ENCODE measurements at places on chromosomes 2 and 18. TPM values are rescaled to one million over a fixed set of nuclear protein-coding genes. Genes with fewer than 3 reads are reported as not detected.

- H3K27ac ChIP-seq, result no peak overlapping the region
- no peak overlapping the region for H3K4me3 ChIP-seq
- H3K4me1 ChIP-seq, result no peaks in the 10 kb centered on the region
These were observed 86.4 kb downstream of the GFPT1 start for GRCh38 chr2:69300650-69301049.

DNA sequence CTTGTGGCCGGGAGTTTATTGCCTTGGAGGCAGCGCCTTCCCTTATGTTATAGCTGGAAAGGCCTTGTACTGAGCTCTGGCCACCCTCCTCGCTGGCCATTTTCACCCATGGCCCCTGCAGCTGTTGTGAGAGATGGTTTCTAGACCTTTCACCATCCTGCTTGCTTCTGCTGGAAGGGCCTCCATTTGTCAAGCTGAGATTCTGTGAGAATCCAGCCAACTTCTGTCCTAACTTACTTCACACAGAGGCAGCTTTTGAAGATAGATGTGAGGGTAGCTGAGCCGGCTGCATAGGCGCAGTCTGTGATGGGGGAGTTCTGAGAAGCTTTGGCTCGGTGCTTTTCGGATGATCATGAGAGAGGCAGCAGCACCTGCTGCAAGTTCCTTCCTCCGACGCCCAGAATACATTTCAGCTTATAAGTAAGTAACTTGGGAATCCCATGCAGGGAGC, 8.7 kb downstream of the CTIF start:
- H3K27me3 ChIP-seq, result no peaks in the 10 kb centered on the region
- H3K27ac ChIP-seq, result peak overlapping the region; percentile 42
- no peaks in the 10 kb centered on the region for H3K36me3 ChIP-seq
- no peak overlapping the region for H3K4me3 ChIP-seq
- H3K4me1 ChIP-seq, result peaks cover 21% of the 10 kb centered on the region
- no peak for DNase-seq

DNA sequence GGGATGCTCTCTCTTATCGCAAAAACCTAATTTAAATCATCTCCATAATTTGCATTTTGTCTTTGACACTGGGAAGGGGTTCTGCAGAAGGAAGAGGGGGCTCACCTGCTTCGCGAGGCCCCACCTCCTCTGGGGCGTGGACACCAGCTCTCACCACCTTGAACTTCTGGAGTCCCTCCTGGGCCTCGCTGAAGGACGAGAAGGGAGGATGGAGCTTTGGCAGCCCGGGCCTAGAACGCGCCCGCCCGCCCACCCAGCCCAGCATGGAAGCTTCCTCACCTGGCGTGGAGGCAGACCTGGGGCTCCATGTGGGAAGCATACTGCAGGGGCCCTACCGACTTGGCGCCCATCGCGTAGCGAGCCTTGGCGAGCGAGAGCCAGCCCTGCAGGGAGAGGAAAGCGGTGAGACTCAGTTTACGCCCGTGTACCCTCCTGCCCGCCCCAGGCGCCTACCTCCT, 1.1 kb upstream of the IMP4 start:
- H3K27ac ChIP-seq, result peak overlapping the region; percentile 78
- peaks cover 28% of the 10 kb centered on the region for H3K36me3 ChIP-seq
- H3K4me3 ChIP-seq, result peak overlapping the region; percentile 73
- DNase-seq, result no peak

DNA sequence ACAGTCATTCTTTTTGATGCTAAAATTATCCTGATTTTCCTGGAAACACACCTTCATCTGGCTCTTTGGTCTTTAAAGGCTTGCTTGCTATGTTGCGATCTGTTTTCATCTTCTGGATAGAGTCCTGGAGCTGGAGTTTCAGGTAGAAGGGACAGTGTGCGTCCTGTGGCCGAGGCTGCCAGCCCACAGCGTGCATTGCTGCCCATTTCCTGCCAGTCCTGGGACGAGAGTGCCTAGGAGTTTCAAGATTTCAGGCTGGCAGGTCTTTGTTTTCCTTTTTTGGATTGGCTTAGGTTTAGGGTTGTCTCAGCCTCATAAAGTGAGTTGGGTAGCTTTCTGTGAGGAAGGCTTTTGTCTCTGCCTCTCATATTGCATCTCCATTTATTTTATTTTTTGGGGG, 14.5 kb downstream of the DGKD start:
- DNase-seq, result no peak
- no peaks in the 10 kb centered on the region for H3K36me3 ChIP-seq

The LRP1B gene
- total RNA-seq, result 0.08 TPM

The MCM6 gene
- total RNA-seq, result 35.7 TPM

- H3K27me3 ChIP-seq, result no peaks in the 10 kb centered on the region
- H3K27ac ChIP-seq, result no peak overlapping the region
- no peak overlapping the region for H3K4me3 ChIP-seq
- no peaks in the 10 kb centered on the region for H3K36me3 ChIP-seq
- H3K4me1 ChIP-seq, result peaks cover 8% of the 10 kb centered on the region
- no peak for DNase-seq
These were observed 228.0 kb upstream of the ID2 start for GRCh38 chr2:8453904-8454302.

GRCh38 chr18:41767960-41768359, 187.1 kb upstream of the PIK3C3 start:
- no peak for DNase-seq
- H3K36me3 ChIP-seq, result no peaks in the 10 kb centered on the region
- H3K27me3 ChIP-seq, result no peaks in the 10 kb centered on the region
- H3K4me1 ChIP-seq, result no peaks in the 10 kb centered on the region

DNA sequence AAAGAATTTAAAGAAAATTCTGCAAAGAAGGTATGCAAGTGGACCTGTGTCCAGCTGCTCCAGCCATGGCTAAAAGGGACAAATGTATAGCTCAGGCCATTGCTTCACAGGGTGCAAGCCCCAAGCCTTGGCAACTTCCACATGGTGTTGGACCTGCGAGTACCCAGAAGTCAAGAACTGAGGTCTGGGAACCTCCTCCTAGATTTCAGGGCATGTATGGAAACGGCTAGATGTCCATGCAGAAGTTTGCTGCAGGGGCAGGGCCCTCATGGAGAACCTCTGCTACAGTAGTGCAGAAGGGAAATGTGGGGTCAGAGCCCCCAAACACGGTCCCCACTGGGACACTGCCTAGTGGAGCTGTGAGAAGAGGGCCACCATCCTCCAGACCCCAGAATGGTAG, 284.0 kb upstream of the RAB6C start:
- H3K4me1 ChIP-seq, result no peaks in the 10 kb centered on the region
- no peak overlapping the region for H3K27ac ChIP-seq
- no peaks in the 10 kb centered on the region for H3K36me3 ChIP-seq
- no peak overlapping the region for H3K4me3 ChIP-seq
- DNase-seq, result no peak

The TGFA gene
- 1.4 TPM for total RNA-seq

GRCh38 chr2:96164459-96165184, 19.4 kb upstream of the DUSP2 start:
- H3K36me3 ChIP-seq, result no peaks in the 10 kb centered on the region
- no peak overlapping the region for H3K4me3 ChIP-seq
- no peaks in the 10 kb centered on the region for H3K4me1 ChIP-seq
- no peak overlapping the region for H3K27ac ChIP-seq

The ARHGAP15 gene
- total RNA-seq, result 17.9 TPM

GRCh38 chr2:139790807-139791752, 1010.9 kb upstream of the NXPH2 start:
- no peak for DNase-seq
- no peaks in the 10 kb centered on the region for H3K27me3 ChIP-seq
- H3K4me3 ChIP-seq, result no peak overlapping the region

- no peak for DNase-seq
- no peaks in the 10 kb centered on the region for H3K27me3 ChIP-seq
- H3K36me3 ChIP-seq, result peaks cover 36% of the 10 kb centered on the region
- H3K27ac ChIP-seq, result peak overlapping the region; percentile 37
- no peak overlapping the region for H3K4me3 ChIP-seq
- peaks cover 1% of the 10 kb centered on the region for H3K4me1 ChIP-seq
These were observed 48.5 kb downstream of the C2orf74 start for GRCh38 chr2:61210332-61210981.

The GCG gene
- not detected for total RNA-seq

The SLC19A3 gene
- 12.9 TPM for total RNA-seq

- no peak for DNase-seq
- no peaks in the 10 kb centered on the region for H3K27me3 ChIP-seq
- H3K4me3 ChIP-seq, result no peak overlapping the region
- H3K36me3 ChIP-seq, result no peaks in the 10 kb centered on the region
- no peak overlapping the region for H3K27ac ChIP-seq
- no peaks in the 10 kb centered on the region for H3K4me1 ChIP-seq
These were observed 179.4 kb downstream of the DOK6 start for GRCh38 chr18:69580107-69580506.

The LDLRAD4 gene
- total RNA-seq, result 15.6 TPM

The ESPNL gene
- total RNA-seq, result 0.42 TPM

DNA sequence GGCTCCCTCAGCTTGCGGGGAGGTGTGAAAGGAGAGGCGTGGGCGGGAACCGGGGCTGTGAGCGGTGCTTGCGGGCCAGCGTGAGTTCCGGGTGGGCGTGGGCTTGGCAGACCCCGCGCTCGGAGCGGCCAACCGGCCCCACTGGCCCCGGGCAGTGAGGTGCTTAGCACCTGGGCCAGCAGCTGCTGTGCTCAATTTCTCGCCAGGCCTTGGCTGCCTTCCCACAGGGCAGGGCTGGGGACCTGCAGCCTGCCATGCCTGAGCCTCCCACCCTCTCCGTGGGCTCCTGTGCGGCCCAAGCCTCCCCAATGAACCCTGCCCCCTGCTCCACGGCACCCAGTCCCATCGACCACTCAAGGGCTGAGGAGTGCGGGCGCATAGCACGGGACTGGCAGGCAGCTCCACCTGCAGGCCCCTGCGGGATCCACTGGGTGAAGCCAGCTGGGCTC, 48.2 kb downstream of the RNF138 start:
- no peaks in the 10 kb centered on the region for H3K36me3 ChIP-seq
- H3K4me3 ChIP-seq, result no peak overlapping the region
- no peak for DNase-seq
- no peaks in the 10 kb centered on the region for H3K4me1 ChIP-seq
- no peak overlapping the region for H3K27ac ChIP-seq

GRCh38 chr2:140436936-140437335, 1656.7 kb upstream of the NXPH2 start:
- no peak overlapping the region for H3K4me3 ChIP-seq
- no peak for DNase-seq
- H3K36me3 ChIP-seq, result no peaks in the 10 kb centered on the region
- H3K27ac ChIP-seq, result no peak overlapping the region
- H3K4me1 ChIP-seq, result no peaks in the 10 kb centered on the region

The GDF7 gene
- total RNA-seq, result 5.0 TPM

- no peak overlapping the region for H3K27ac ChIP-seq
- H3K4me3 ChIP-seq, result no peak overlapping the region
- no peaks in the 10 kb centered on the region for H3K36me3 ChIP-seq
- H3K27me3 ChIP-seq, result no peaks in the 10 kb centered on the region
- peaks cover 8% of the 10 kb centered on the region for H3K4me1 ChIP-seq
These were observed 4.5 kb downstream of the HS1BP3 start for GRCh38 chr2:20646446-20646845.

GRCh38 chr2:150608341-150608740, 120.9 kb upstream of the RND3 start:
- no peaks in the 10 kb centered on the region for H3K36me3 ChIP-seq
- H3K4me3 ChIP-seq, result no peak overlapping the region
- no peaks in the 10 kb centered on the region for H3K4me1 ChIP-seq
- no peak overlapping the region for H3K27ac ChIP-seq
- no peaks in the 10 kb centered on the region for H3K27me3 ChIP-seq
- no peak for DNase-seq

- no peaks in the 10 kb centered on the region for H3K4me1 ChIP-seq
- H3K27me3 ChIP-seq, result peaks cover 8% of the 10 kb centered on the region
- no peak for DNase-seq
- H3K36me3 ChIP-seq, result no peaks in the 10 kb centered on the region
- no peak overlapping the region for H3K27ac ChIP-seq
These were observed 28.4 kb downstream of the FAM237A start for GRCh38 chr2:206670531-206671319.

- H3K4me1 ChIP-seq, result no peaks in the 10 kb centered on the region
- H3K27me3 ChIP-seq, result no peaks in the 10 kb centered on the region
- no peak overlapping the region for H3K4me3 ChIP-seq
- H3K27ac ChIP-seq, result no peak overlapping the region
- DNase-seq, result no peak
These were observed 50.4 kb downstream of the PDK1 start for GRCh38 chr2:172606285-172606684.

DNA sequence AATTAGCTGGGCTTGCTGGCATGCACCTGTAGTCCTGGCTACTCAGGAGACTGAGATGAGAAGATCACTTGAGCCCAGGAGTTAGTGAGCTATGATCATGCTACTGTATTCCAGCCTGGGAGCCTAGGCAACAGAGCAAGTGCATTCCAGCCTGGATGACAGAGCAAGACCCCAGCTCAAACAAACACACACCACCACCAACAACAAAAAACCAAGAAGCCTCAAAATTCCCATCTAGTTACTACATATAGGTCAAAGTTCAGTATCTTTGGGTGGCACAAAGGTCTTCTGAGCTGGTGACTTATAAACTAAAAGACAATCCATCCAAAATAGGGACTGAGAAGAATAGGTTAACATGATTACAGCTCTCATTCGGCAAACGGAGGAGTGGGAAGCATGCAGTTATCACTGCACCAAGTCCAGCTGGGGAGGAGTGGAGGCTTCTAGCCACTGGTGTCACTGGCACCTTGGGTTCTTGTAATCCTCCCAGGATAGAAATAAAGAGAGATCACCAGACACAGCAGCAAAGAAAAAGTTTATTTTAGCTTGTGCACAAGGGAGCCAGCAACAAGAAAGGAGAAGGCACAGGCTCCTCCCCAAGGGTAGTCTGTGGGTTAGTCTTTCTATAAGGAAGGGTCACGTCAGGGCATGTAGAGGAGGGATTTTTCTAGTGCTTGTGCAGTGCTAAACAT, 57.4 kb downstream of the SH2D6 start:
- H3K4me1 ChIP-seq, result peaks cover 16% of the 10 kb centered on the region
- no peaks in the 10 kb centered on the region for H3K36me3 ChIP-seq
- H3K4me3 ChIP-seq, result no peak overlapping the region
- DNase-seq, result no peak

DNA sequence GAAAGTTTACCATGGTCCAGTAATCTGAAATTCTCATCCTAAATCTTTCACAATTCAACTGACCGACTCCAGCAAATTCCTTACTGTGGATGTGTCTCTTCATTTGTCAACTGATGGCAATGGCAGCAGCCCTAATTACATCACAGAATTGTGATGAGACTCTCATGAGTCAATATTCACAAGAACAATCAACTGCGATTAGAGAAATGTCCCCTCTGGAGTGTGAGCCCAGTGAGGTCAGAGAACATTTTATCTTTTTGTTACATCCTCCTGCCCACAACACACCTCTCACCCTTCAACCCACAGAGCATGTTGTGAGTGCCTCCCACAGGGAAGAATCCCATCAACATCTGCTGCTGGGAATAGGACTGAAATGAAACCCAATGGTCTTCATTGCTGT, 73.6 kb downstream of the CD226 start:
- DNase-seq, result no peak
- H3K27ac ChIP-seq, result no peak overlapping the region
- no peaks in the 10 kb centered on the region for H3K36me3 ChIP-seq
- H3K27me3 ChIP-seq, result no peaks in the 10 kb centered on the region
- no peaks in the 10 kb centered on the region for H3K4me1 ChIP-seq

The APOB gene
- total RNA-seq, result 2,949 TPM

Measured in liver (tissue), 10 donors.